ENCODE measurements at places on chromosomes 11 and 22.

DNA sequence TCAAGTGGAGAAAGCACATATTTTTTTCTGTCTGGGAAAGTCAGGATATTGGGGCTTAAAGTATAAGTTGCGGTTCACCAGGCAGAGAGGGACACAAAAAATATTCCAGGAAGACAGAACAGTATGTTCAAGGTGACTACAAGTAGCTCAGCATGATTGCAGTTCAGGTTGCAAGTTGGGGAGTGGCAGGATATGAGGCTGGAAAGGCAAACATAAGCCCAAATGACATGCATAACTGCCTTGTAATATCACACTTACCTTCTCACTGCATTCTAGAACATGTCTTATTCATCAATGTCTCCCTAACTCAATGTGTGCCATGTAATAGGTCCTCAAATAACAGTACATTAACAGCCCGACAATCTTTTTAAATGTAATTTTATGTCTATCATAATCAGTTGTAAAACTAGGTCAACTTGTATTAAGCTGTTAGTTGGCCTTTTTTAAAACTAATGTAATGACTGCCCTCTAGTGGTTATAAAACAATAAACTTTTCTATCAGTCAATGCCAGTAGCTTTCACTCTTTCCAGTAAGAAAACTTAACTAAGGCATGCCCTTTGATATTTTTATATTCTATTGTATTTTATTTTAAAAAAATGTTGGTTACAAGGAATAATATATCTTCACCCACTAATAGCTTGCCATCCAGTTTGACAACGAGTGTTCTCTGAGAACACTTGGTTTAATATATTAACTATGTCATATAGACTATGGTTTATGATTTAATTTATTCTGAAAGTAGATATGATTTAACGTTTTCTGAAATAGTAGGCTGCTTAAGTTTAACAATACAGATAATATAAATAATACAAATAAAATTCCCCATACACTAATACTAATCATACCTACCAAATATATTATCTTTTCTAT is 39.4 kb upstream of the CFAP300 start:
- DNase-seq: no peak

GRCh38 chr11:20020198-20020597 is 140.1 kb downstream of the DBX1 start:
- DNase-seq: no peak

DNA sequence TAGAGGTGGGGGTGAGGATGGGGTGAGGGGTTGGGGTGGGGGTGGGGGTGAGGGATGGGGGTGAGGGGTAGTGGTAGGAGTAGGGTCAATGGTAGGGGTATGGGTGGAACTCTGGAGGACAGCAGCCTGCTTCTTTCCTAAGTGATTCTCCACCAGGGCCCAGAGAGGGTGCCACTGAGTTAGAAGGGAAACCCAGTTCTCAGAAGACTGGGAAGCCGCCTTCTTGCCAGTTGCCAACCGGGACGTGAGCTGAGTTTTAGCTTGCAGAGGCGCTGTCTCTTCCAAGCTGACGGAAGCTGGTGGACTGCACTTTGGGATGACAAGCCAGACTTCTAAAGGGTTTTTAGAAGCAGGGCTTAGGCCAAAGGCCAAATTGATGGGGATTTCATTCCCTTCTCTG is 104.4 kb downstream of the NAT10 start:
- DNase-seq: no peak

- DNase-seq: no peak
Observed at GRCh38 chr11:87358461-87358860, 320.7 kb downstream of the TMEM135 start.

- DNase-seq: no peak
Observed at GRCh38 chr11:110712659-110713448, 617 bp upstream of the ARHGAP20 start.

GRCh38 chr11:3022982-3023381 is 30.9 kb upstream of the NAP1L4 start:
- no peak for DNase-seq

DNA sequence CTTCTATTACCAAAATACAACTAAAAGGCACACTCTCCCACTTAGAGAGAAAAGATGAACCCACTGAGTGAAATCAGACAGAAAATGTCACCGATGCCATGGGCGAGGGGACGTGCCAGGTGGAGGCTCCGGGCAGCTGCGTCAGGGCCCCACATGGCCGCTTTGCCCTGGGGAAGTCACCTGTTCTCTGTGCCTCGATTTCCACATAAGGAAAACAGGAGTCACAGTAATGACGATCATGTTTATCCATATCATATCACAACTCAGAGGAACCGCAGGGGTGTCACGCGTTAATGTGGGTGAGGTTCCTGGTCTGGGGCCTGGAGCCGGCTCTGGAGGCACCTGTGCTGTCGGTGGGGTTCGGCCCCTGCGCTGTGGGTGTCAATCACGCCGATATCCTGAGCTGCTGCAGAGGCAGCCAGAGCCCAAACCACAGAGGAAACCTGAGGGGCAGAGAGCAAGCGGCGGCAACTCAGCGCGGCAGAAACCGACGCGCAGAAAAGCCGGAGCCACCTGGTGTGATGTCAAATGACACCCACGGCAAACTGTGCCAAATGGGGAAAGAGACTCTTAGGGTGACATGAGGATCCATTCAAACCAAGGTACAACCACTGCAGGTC is 243.7 kb downstream of the BRD1 start:
- no peak for DNase-seq

DNA sequence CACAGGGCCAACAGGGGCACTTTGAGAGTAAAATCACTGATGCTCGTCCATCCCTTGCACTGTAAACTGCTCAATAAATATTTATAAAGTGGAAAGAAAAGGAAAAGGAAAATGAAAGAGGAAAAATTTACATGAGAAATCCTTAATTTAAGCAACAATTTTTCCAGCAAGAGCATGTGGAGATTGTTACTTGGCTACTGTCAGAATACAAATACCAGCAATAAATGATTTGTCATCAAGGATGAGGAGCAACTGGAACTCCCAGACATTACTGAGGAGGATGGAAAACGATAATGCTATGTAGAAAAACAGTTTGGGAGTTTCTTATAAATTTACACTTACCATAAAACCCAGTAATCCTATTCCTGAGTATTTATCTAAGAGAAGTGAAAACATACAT is 123.0 kb downstream of the SGSM3 start:
- DNase-seq: no peak

GRCh38 chr11:101176381-101176780 is 46.8 kb upstream of the PGR start:
- DNase-seq: no peak

GRCh38 chr11:61112575-61112974 is 10.3 kb downstream of the CD5 start:
- DNase-seq: no peak

DNA sequence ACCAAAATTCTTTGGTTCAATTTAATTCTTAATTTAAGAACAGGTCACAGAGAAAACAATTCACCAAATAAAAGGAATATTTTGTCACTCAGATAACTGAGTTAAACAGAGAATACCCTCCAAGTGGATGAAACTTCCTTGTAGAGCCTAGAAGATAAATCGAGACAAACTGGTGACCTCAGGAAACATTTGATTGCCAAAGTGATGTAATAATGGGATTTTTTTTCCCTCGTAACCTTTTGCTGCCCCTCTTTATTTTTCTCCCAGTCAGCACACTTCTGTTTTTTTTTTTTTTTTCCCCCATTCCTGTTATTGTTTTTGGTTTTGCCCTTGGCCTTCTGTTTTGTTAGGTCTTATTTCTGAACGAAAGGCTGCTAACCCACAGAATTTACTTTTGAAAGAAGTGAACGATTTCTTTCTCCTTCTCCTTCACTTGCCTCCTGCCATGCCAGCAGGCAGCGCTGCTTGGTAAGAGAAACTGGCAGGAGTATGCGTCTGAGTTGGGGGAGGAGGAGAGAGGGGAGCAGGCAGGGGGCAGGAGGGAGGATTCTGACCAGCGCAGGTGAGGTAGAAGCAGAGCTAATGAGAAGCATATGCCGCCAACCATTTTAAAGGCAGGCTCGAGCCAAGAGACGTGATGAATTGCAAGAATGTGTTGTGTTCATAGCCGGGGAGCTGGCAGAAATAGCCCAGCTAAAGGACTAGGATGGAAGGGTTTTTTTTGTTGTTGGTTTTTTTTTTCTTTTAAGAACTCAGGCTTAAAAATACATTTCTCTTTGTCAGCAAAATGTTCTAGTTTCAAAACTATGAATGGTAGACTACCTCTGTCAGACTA is 121.9 kb upstream of the MTMR2 start:
- DNase-seq: no peak

- DNase-seq: no peak
Observed at GRCh38 chr22:17065433-17065832, 19.4 kb upstream of the IL17RA start.
